Cerebellum (tissue), 4 donors: ENCODE measurements at places on chromosomes 5 and 9. TPM values are rescaled to one million over a fixed set of nuclear protein-coding genes. Genes with fewer than 3 reads are reported as not detected.

The PCDHB10 gene
- 15.6 TPM for total RNA-seq

The FAM114A2 gene
- 22.6 TPM for total RNA-seq

The IL17B gene
- not detected for total RNA-seq

The PHF24 gene
- 12.0 TPM for total RNA-seq

The SHC3 gene
- 28.3 TPM for total RNA-seq

The FOXI1 gene
- not detected for total RNA-seq

The KDM3B gene
- 84.8 TPM for total RNA-seq
